Thoracic aorta (tissue), 2 donors: ENCODE measurements at places on chromosomes 6 and 20.
A peak's percentile ranks its signal among the peaks of the same experiment; 100 is the strongest.

- no peak overlapping the region for H3K27ac ChIP-seq
- DNase-seq: no peak
- H3K36me3 ChIP-seq: no peaks in the 10 kb centered on the region
- H3K4me3 ChIP-seq: peak overlapping the region; percentile 23
- H3K4me1 ChIP-seq: peaks cover 11% of the 10 kb centered on the region
Observed at GRCh38 chr6:151004383-151005024, 139.0 kb downstream of the MTHFD1L start.

DNA sequence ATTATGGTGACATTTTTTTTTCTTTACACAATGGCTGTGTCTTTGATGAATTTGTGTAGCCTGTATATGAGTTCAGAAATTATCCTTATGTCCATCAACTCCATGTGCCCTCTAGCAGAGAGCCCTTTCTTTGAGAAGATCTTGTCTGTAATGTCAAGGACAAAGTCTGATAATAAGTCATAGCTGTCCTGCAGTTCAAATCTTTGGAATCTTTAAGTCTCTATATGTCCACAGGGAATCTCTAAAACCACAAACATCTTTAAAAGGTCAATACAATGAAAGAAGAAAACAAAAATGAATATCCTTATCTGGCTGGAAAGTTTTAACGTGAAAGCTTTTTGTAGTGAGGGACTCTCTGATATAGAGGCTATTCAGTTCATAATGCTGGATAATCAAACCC, 16.9 kb upstream of the TMEM14A start:
- H3K27me3 ChIP-seq: peaks cover 6% of the 10 kb centered on the region
- H3K4me3 ChIP-seq: no peak overlapping the region
- no peak for DNase-seq
- no peaks in the 10 kb centered on the region for H3K36me3 ChIP-seq
- H3K27ac ChIP-seq: no peak overlapping the region

- DNase-seq: no peak
- H3K27me3 ChIP-seq: no peaks in the 10 kb centered on the region
- H3K4me1 ChIP-seq: peaks cover 8% of the 10 kb centered on the region
- no peak overlapping the region for H3K27ac ChIP-seq
- no peak overlapping the region for H3K4me3 ChIP-seq
Observed at GRCh38 chr20:62628691-62629090, 13.6 kb upstream of the SLCO4A1 start.

- no peak overlapping the region for H3K27ac ChIP-seq
- H3K36me3 ChIP-seq: no peaks in the 10 kb centered on the region
- no peaks in the 10 kb centered on the region for H3K27me3 ChIP-seq
- H3K4me3 ChIP-seq: no peak overlapping the region
- DNase-seq: no peak
Observed at GRCh38 chr6:150196942-150197745, 54.3 kb downstream of the PPP1R14C start.

DNA sequence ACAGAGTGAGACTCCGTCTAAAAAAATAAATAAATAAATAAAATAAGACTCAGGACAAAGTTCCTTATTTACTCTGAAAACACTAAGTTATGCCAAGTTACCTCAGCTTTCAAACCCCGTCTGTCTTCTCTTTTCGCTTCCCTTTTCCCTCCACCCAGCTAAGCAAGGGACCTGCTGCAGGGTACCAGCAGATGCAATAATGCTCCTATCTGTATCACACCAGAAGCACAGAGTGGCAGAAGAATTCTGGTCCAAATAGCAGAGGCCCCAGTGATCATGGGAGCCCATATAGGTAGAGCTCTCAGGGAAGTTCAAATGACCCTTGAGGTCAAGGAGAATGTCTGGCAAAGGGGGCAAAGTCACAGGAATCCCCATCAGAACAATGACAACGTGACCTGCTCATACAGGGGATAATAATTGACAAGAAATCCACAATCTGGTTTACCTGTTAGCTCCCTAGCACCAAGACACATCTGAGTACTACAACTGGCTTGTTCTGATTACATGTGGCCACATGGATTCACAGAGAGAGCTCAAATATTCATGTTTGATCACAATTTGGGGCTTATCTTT, 8.7 kb downstream of the GCM1 start:
- H3K36me3 ChIP-seq: no peaks in the 10 kb centered on the region
- H3K4me3 ChIP-seq: no peak overlapping the region
- no peaks in the 10 kb centered on the region for H3K4me1 ChIP-seq
- DNase-seq: no peak
- no peak overlapping the region for H3K27ac ChIP-seq

DNA sequence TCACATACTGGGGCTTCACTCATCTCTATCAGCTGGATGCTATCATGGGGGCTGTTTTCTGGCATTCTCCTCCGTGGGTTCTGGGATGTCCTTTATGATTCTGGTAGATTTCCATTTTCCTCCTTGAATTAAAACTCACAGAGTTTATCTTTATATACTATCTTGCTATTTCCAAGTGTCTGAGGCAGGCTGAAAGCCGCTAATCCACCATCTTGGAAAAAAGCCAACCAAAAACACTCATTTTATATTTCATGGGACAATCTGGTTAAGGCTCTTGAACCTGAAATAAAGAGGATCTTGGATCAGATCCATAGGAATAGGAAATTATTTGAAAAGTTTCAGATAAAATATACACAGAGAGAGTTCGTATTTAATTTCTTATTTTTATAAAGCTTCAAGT, 86.0 kb downstream of the AFG1L start:
- H3K27ac ChIP-seq: no peak overlapping the region
- no peaks in the 10 kb centered on the region for H3K36me3 ChIP-seq
- no peaks in the 10 kb centered on the region for H3K27me3 ChIP-seq
- DNase-seq: no peak
- H3K4me3 ChIP-seq: no peak overlapping the region
- no peaks in the 10 kb centered on the region for H3K4me1 ChIP-seq

GRCh38 chr6:32832535-32832934, 6.0 kb downstream of the TAP2 start:
- H3K4me1 ChIP-seq: peaks cover 3% of the 10 kb centered on the region
- H3K4me3 ChIP-seq: no peak overlapping the region
- H3K36me3 ChIP-seq: peaks cover 20% of the 10 kb centered on the region

GRCh38 chr6:109081026-109081425, 13.6 kb downstream of the SESN1 start:
- H3K27me3 ChIP-seq: no peaks in the 10 kb centered on the region
- no peak overlapping the region for H3K27ac ChIP-seq
- peaks cover 22% of the 10 kb centered on the region for H3K4me1 ChIP-seq
- no peaks in the 10 kb centered on the region for H3K36me3 ChIP-seq
- DNase-seq: no peak

- no peaks in the 10 kb centered on the region for H3K4me1 ChIP-seq
- H3K27me3 ChIP-seq: no peaks in the 10 kb centered on the region
- no peak for DNase-seq
- H3K36me3 ChIP-seq: no peaks in the 10 kb centered on the region
- no peak overlapping the region for H3K4me3 ChIP-seq
Observed at GRCh38 chr6:5102267-5102970, 17.3 kb downstream of the PPP1R3G start.

DNA sequence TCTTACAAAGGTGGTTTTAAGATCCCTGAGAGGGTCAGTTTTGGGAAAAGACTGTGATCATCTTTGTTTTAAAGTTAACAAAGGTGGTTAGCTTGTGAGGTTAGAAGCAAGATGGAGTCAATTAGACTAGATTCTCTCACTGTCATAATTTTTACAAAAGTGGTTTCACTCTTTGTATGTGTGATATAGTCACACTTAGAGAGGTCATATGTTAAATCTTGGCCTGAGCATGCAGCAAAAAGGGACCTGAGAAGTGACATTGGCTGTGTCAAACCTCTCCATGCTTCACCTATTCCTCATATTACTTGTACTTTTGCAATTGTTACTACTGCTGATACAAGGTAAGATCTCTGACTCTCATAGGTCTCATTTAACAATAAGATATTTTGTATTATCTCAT, 368.0 kb downstream of the TBC1D32 start:
- no peaks in the 10 kb centered on the region for H3K27me3 ChIP-seq
- no peak for DNase-seq
- no peaks in the 10 kb centered on the region for H3K4me1 ChIP-seq
- no peaks in the 10 kb centered on the region for H3K36me3 ChIP-seq
- H3K4me3 ChIP-seq: no peak overlapping the region

GRCh38 chr6:170371080-170371479, 64.5 kb downstream of the FAM120B start:
- H3K27ac ChIP-seq: no peak overlapping the region
- no peaks in the 10 kb centered on the region for H3K27me3 ChIP-seq
- H3K4me3 ChIP-seq: no peak overlapping the region

DNA sequence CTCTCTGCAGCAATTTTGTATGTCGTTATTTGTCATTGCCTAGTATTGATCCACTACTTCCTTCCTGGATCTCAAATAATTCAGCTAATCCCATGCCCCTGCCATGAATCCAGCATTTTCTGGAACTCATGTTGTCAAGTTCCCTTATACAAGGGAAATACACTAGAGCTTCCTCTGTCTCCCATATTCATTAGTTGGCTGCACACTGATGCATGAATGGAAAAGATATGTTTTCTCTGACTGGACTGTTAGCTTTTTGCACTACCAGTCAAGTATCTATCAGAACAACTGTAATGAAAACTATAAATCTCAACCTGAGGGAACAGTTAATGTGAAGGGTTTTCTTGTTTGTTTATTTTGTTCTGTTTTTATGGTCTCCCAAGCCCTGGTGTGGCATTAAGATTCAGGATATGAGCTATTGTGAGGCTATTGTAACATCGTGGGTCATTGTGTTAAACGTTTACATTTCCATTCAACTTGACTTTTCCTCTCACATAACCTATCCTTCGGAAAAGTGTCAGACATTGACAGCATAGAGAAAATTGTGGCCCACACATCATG, 102.5 kb upstream of the FAM8A1 start:
- H3K36me3 ChIP-seq: no peaks in the 10 kb centered on the region
- H3K27ac ChIP-seq: no peak overlapping the region
- no peaks in the 10 kb centered on the region for H3K27me3 ChIP-seq
- DNase-seq: no peak
- H3K4me1 ChIP-seq: peaks cover 17% of the 10 kb centered on the region

GRCh38 chr6:169911264-169912263, 160.1 kb downstream of the ERMARD start:
- no peaks in the 10 kb centered on the region for H3K36me3 ChIP-seq
- H3K4me3 ChIP-seq: no peak overlapping the region
- no peak for DNase-seq
- H3K4me1 ChIP-seq: no peaks in the 10 kb centered on the region

DNA sequence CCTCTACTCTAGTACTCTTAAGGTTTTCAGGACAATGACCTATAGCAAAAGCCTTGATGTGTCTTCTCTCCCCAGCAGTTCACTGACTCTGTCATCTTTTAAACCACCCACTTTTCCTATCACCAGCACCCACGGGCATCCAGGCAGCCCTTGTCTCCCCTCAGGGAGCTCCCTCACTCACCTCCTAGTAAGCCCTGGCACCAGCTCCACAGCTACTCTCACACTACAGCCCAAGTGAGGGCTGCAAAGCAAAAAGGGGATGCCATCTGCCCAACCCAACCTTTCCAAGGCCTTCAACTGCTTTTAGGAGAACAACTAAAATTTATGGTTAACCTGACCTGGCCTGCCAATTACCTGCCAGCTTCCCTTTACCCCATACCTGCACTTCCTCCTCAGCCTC, 26.0 kb downstream of the GCLC start:
- no peaks in the 10 kb centered on the region for H3K27me3 ChIP-seq
- H3K4me1 ChIP-seq: peaks cover 6% of the 10 kb centered on the region
- H3K27ac ChIP-seq: no peak overlapping the region
- H3K36me3 ChIP-seq: peaks cover 7% of the 10 kb centered on the region

DNA sequence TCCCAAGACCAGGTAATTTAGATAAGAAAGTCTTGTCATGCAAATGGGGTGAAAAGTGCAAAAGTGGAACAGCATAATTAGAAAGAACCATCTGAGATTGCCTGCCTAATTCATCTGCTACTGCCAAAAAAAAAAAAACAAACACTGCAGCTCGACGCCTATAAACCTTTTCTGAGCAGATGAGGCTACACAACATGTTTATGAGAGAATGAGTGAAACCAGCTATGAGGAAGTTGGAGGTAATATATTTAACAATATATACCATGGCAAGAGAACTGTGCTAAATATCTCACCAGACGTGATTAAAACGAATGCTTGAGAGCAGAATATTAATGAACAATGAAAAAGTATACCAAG, 50.0 kb downstream of the LAMA4 start:
- no peak overlapping the region for H3K27ac ChIP-seq
- peaks cover 11% of the 10 kb centered on the region for H3K4me1 ChIP-seq
- DNase-seq: no peak
- H3K36me3 ChIP-seq: no peaks in the 10 kb centered on the region

- H3K4me1 ChIP-seq: no peaks in the 10 kb centered on the region
- no peak for DNase-seq
- no peaks in the 10 kb centered on the region for H3K36me3 ChIP-seq
- no peak overlapping the region for H3K4me3 ChIP-seq
- no peak overlapping the region for H3K27ac ChIP-seq
- H3K27me3 ChIP-seq: no peaks in the 10 kb centered on the region
Observed at GRCh38 chr6:77879527-77879926, 226.7 kb downstream of the MEI4 start.

DNA sequence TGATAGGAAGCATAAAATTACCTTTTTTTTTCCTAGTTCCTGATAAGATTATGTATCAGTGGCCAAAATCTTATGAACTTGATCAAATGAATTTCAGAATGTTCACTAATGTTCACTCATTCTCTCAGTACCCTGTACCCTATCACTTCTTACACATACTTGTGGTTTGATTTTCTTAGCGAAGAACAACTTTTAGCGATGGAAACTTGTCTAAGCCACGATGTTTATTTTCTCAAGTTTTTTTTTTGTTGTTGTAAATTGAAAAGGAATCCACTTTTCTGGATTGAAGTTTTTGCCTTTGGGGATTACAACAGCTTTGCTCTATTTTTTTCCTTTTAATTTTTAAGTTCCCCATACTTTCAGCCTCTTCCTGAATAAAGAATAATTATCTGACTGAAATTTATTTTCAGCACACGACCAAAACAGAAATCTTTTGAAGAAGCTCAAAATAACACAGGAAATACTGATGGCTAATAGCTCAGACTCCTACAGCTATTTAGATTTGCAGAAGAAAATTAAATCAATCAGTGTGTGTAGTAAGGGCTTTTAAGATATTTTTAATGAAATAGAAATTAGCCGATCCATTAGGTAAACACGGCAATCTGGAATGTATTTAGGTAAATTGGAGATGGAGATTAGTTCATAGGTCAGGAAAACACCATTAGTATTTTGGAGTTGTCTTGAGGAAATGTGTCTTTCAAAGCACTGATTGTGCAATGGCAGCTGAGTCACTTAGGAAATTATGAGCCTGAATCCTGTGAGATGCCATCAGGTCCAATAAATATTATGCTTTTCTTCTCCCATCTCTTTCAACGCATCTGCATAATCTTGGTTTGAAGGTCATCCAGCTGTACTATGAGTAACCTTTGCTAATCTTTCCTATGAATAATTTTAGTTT, 217.5 kb downstream of the GJA1 start:
- H3K4me1 ChIP-seq: peaks cover 10% of the 10 kb centered on the region
- no peaks in the 10 kb centered on the region for H3K36me3 ChIP-seq
- no peak for DNase-seq

GRCh38 chr6:43990275-43990626, 137.0 kb downstream of the MRPL14 start:
- no peak for DNase-seq
- no peaks in the 10 kb centered on the region for H3K27me3 ChIP-seq
- H3K4me1 ChIP-seq: peaks cover 44% of the 10 kb centered on the region
- H3K27ac ChIP-seq: peak overlapping the region; percentile 59
- no peaks in the 10 kb centered on the region for H3K36me3 ChIP-seq
